ENCODE measurements at places on chromosomes 4 and X.

- DNase-seq, result no peak
These were observed 800.2 kb upstream of the TENM3 start for GRCh38 chr4:181443021-181443420.

GRCh38 chr4:15333692-15334633, 93.9 kb upstream of the C1QTNF7 start:
- DNase-seq, result no peak

DNA sequence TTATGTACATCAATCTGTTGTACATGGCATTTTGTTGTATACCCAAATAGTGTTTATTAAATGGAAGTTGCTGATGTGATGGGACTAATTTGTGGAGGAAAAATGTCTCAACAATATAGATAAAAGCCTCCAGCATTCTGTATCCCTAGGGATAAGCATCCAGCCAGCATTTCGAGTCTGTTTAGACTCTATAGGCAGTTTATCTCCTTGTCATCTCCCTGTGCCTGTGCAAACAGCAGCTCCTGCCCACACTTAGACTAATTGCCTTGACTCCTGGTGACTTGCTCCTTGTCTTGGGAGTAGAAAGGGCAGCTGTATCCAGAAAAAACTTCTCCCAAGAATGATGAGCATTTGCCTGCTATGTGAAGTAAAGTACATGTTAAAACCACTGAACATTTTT, 83.8 kb downstream of the DOCK11 start:
- no peak for DNase-seq

DNA sequence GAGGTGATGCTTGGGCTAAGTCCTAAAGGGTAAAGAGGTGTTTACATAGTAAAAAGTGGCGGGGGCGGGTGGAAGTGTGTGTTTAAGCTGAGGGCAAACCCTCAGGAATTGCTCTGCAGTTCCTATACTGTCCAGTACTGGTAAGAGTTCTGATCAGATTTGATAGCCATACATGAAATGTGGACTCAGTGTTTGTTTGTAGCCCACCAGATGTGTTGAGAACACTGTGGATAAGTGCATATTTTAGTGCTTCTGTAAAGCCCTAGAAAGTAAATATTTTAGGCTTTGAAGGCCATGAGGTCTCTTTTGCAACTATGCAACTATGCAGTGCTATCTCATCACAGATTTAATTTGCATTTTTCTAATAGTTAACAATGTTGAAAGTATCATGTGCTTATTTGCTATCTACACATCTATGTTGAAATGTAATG, 80.7 kb upstream of the EOLA2 start:
- DNase-seq, result no peak

DNA sequence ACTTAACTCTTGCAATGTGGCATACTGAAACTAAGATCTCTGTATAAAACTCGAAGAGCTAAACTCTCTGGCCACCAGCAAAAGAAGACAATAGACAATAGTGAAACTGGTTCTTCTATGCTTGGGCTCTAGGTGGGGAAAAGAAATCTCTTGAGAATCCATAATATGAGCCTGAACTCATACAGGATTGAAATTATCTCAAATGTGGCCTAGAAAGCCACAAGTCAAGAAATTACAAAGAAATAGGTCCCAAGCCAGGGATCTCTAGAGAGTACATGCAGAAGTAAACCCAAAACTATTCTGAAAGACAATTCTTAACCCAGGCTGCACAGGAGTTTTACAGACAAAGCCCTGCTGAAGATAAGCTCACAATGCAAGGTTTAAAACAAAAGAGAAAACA, 127.4 kb downstream of the ANAPC10 start:
- no peak for DNase-seq

DNA sequence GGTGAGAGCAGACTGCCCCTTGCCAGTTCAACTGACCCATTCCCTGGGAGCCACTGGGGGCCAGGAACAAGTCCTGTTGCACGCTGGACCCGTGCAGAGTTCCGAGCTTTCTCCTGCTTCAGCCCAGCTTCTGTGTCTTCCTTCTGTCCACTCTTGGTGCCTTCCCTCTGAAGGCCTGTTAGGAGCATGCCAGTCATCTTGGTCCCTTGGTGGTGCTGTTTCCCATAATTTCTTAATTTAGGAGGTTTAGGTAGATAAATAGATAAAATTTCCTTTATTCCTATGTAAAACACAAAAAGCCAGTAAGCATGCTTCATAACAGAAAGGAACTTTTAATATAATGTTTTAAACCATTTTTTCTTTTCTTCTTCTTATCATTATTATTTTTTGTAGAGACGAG, 672.7 kb downstream of the CCSER1 start:
- DNase-seq, result no peak

- peak; percentile 1 for DNase-seq
These were observed 41.1 kb downstream of the AMMECR1 start for GRCh38 chrX:110276778-110277177.
